ENCODE measurements at places on chromosomes 5 and 9. TPM values are rescaled to one million over a fixed set of nuclear protein-coding genes. Genes with fewer than 3 reads are reported as not detected.

DNA sequence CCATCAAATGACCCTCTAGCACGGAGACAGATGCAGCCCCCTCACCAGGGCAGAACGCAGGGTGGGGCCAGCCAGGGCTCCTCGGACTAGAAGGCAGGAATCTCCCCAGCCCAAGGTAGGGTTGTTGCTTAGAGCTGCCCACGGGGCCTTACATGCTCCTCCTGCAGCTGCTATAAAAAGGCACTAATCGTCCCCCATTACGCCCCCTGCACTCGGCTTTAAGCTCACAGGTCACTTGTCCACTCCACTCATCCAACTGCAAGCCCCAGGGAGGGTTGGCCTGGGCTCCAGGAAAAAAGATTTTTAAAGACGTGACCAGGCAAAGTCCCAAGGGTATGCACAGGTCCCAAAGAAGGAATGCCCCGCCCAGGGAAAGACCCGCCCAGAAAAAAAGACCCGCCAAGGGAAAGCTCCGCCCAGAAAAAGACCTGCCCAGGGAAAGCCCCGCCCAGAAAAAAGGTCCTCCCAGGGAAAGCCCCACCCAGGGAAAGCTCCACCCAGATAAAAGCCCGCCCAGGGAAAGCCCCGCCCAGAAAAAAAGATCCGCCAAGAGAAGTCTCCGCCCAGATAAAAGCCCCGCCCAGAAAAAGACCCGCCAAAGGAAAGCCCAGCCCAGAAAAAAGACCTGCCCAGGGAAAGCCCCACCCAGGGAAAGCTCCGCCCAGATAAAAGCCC, 11.1 kb downstream of the GRIN1 start:
- no peaks in the 10 kb centered on the region for H3K36me3 ChIP-seq
- H3K4me3 ChIP-seq = no peak overlapping the region
- no peak for DNase-seq
- no peaks in the 10 kb centered on the region for H3K4me1 ChIP-seq
- no peak overlapping the region for H3K27ac ChIP-seq
- H3K27me3 ChIP-seq = peaks cover 7% of the 10 kb centered on the region

DNA sequence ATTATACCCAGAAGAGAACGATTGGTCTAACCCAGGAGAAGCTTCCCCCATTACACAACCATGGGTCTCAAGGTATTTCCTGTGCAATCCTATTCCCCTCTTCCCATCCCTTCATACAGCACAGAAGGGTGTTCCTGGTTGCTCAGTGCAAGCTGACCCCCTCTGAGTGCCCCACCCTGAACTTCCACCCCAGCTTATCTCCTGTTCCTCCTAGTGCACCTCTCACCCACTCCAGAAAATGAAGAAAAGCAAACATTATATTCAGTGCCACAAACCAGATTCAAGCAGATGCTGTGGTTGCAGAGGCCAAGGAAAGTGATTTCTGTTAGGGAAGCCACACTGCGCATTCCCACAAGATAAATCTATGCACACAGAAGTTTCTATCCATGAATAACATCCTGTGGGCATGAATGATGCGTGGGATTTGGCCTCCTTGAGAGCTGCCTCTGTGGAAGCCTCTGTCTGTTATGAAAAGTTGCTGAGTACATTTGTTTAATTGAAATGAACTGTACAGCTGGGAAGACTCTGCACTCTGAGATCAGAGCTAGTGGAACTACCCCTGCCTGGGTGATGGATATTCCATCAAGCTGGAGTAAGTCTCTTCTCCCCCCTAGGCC, 2.2 kb upstream of the OR2S2 start:
- no peaks in the 10 kb centered on the region for H3K36me3 ChIP-seq
- no peaks in the 10 kb centered on the region for H3K4me1 ChIP-seq
- no peak overlapping the region for H3K27ac ChIP-seq
- H3K4me3 ChIP-seq = no peak overlapping the region
- no peak for DNase-seq
- H3K27me3 ChIP-seq = peaks cover 3% of the 10 kb centered on the region

DNA sequence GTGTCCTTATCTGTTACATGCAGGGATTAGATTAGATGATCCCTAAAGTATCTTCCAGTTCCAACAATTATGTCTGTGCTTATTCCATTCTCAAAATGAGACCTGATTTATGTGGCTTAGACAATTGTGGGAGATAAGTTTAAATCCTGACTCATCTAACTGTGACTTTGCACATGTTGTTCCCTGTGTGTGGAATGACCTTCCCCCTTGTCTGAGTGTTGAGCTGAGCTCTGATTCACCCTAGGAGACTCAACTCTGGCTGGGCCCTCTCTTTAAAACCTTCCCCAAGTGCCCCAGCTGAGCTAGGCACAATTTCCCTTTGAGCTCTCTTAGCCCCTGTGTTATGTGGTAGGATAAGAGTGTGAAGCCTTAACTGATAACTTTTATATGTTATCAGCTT, 118.9 kb upstream of the ELL2 start:
- DNase-seq = no peak
- no peak overlapping the region for H3K4me3 ChIP-seq
- H3K4me1 ChIP-seq = no peaks in the 10 kb centered on the region
- H3K27ac ChIP-seq = no peak overlapping the region
- no peaks in the 10 kb centered on the region for H3K36me3 ChIP-seq

- H3K4me3 ChIP-seq = no peak overlapping the region
- H3K4me1 ChIP-seq = no peaks in the 10 kb centered on the region
- no peak overlapping the region for H3K27ac ChIP-seq
- DNase-seq = no peak
Measured at GRCh38 chr5:112306956-112307355, 112.1 kb downstream of the EPB41L4A start.

Gene HMGCS1
- polyA plus RNA-seq = 24.5 TPM

GRCh38 chr5:68007451-68007850, 208.1 kb upstream of the PIK3R1 start:
- no peaks in the 10 kb centered on the region for H3K4me1 ChIP-seq
- DNase-seq = peak; percentile 60
- H3K27me3 ChIP-seq = no peaks in the 10 kb centered on the region
- H3K27ac ChIP-seq = no peak overlapping the region

GRCh38 chr5:162824360-162824759, 613.0 kb upstream of the CCNG1 start:
- H3K4me3 ChIP-seq = no peak overlapping the region
- H3K36me3 ChIP-seq = no peaks in the 10 kb centered on the region
- no peak overlapping the region for H3K27ac ChIP-seq
- H3K4me1 ChIP-seq = no peaks in the 10 kb centered on the region
- DNase-seq = no peak

- no peaks in the 10 kb centered on the region for H3K27me3 ChIP-seq
- peaks cover 25% of the 10 kb centered on the region for H3K36me3 ChIP-seq
- no peak overlapping the region for H3K27ac ChIP-seq
Measured at GRCh38 chr9:35609820-35610163, 4.7 kb downstream of the TESK1 start.

DNA sequence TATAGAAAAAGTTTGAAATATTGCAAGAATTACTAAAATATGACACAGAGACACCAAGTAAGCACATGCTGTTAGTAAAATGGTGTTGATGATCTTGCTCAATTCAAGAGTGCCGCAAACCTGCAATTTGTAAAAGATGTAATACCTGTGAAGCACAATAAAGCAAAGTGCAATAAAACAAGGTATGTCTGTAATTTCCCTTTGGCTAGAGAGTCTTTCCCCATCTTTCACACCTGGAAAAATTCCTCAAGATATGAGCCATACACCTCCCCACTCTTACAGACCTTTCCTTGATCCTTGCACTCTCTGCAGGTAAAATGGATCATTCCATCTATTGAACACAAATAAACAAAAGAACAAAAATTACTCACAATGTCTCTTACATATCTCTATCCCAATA, 597.8 kb downstream of the EFNA5 start:
- no peak overlapping the region for H3K4me3 ChIP-seq
- no peak for DNase-seq
- H3K27me3 ChIP-seq = no peaks in the 10 kb centered on the region

DNA sequence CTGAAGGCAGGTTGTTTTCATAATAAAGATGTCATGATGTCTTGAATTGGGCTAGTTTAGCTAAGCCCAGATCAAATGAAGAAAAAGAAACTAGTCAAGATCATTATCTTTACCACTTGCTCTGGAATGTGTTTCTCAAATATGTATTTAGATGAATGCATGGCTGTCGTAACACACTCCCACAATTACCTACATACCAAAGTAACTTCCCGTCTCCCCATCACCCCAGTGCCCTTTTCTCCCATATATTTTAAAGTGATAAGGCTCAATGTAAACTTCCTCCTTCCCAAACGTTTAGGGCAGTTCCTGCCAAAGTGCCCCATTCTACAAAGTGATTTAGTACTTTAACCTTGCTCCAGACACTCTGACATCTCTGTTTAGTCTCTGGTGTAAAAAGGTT, 61.4 kb downstream of the SLC1A3 start:
- no peaks in the 10 kb centered on the region for H3K36me3 ChIP-seq
- no peaks in the 10 kb centered on the region for H3K4me1 ChIP-seq
- no peaks in the 10 kb centered on the region for H3K27me3 ChIP-seq
- H3K27ac ChIP-seq = no peak overlapping the region
- no peak for DNase-seq

GRCh38 chr5:31889001-31889561, 250.2 kb downstream of the PDZD2 start:
- H3K4me1 ChIP-seq = no peaks in the 10 kb centered on the region
- H3K4me3 ChIP-seq = no peak overlapping the region
- H3K36me3 ChIP-seq = no peaks in the 10 kb centered on the region
- H3K27me3 ChIP-seq = no peaks in the 10 kb centered on the region
- H3K27ac ChIP-seq = no peak overlapping the region
- DNase-seq = no peak

Gene COL23A1
- 0.09 TPM for polyA plus RNA-seq

- no peaks in the 10 kb centered on the region for H3K36me3 ChIP-seq
- H3K4me3 ChIP-seq = no peak overlapping the region
- H3K27me3 ChIP-seq = no peaks in the 10 kb centered on the region
- DNase-seq = no peak
Measured at GRCh38 chr5:74239261-74239660, 401.3 kb downstream of the ENC1 start.

Gene MEF2C
- polyA plus RNA-seq = 26.8 TPM

Gene LCN12
- 0.75 TPM for polyA plus RNA-seq

DNA sequence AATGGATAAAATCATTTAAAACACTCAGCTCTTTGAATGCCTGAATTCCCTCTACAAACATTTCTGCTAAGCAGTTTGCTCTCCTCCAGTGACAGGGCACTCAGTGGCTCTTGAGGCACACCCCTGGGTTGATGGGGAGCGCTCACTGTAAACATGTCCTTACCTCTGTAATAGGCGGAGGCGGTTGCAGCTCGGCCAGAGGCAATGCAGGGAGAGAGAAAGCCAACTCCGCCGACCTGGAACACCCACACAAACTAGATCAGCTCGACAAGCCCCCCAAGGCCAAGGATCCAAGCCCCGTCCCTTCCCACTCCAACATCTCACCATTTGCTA, 329 bp downstream of the CDC23 start:
- H3K27ac ChIP-seq = peak overlapping the region; percentile 70
- H3K27me3 ChIP-seq = no peaks in the 10 kb centered on the region
- no peak for DNase-seq
- peaks cover 10% of the 10 kb centered on the region for H3K4me1 ChIP-seq

Gene FOXD4L3
- not detected for polyA plus RNA-seq

DNA sequence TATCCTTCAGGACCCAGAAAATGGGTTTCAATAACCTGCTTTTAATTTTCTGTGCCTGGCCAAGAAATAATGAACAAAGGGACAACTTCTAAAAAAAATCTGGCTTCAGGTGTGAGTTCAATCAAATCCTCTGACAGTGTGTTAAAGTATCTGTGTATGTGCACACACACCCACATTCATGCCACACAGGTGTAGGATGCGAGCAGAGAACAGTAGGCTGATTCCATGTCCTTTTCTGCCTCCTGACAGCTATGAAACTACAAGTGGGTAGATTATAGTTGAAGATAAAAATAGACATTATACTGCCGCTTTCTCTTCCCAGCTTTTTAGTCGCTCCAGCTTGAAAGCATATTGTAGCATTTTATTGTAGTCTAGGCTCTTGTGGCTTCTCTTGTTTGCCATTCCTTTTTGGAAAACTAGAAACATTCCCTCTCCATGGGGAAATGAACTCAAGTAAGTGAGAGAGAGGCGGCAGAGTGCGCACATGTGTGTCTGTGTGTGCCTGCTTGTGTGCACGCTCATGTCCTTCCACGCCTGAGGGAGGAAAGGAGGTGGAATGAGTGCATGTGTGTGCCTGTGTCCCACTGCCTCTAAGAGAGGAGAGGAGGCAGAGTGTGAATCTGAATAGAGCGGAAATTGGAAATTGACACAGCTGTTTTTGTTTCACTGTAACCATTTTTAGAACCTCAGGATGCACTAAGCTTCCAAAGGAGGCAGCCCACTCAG, 273.0 kb downstream of the ELAVL2 start:
- H3K36me3 ChIP-seq = no peaks in the 10 kb centered on the region
- no peak overlapping the region for H3K27ac ChIP-seq
- H3K4me3 ChIP-seq = no peak overlapping the region
- no peaks in the 10 kb centered on the region for H3K4me1 ChIP-seq

DNA sequence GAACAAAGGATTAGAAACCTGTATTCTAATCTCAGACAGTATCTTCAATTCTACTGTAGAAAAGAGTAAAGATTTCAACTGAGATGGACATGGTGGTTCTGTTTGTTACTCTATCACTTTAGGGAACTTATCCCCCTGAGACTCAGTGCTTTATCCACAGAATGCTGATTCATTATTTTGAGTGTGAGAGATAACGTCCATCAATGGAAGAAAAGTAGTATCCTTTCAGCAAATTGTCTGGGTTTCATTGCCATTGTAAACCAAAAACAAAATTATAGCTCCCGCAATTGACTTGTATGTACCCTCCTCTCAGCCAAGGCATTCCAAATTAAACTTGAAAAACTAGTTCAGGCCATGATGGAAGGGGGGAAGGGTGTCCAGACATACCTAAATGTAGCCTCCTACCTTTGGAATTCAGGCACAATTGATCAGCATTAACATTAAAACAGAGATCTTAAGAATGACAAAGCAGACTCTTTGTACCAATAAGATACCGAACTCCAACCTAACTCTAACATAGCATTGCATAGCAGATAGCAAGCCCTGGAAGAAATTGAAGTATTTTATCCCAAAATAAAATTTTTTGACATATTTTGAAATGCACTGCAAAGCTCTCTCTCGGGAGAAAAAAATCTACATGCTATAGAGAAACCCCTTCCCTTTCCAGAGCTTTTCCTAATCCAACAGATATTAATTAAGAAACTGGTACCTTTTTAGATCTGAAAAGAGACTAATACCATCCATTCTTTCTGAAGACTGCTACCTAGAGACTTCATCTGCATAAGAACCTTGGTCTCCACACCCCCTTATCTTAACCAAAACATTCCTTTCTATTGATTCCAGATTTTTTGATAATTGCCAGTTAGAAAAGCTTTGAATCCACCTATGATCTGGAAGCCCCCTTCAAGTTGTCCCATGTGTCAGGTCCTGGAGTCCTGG, 1055.7 kb downstream of the PTPRD start:
- no peaks in the 10 kb centered on the region for H3K4me1 ChIP-seq
- H3K27ac ChIP-seq = no peak overlapping the region
- no peak for DNase-seq
- H3K4me3 ChIP-seq = no peak overlapping the region
- H3K36me3 ChIP-seq = no peaks in the 10 kb centered on the region

GRCh38 chr9:76454311-76454710, 4.7 kb upstream of the GCNT1 start:
- H3K27ac ChIP-seq = no peak overlapping the region
- H3K36me3 ChIP-seq = no peaks in the 10 kb centered on the region
- no peak for DNase-seq
- H3K27me3 ChIP-seq = no peaks in the 10 kb centered on the region
